ENCODE measurements at places on chromosomes 7 and 10. TPM values are rescaled to one million over a fixed set of nuclear protein-coding genes. Genes with fewer than 3 reads are reported as not detected.

The CNNM1 gene
- total RNA-seq: 1.0 TPM

The RAPGEF5 gene
- total RNA-seq: 15.4 TPM

The ANKRD7 gene
- total RNA-seq: 2.0 TPM

The LAMTOR4 gene
- 110 TPM for total RNA-seq

The TRIM74 gene
- total RNA-seq: 0.76 TPM

The LBX1 gene
- total RNA-seq: not detected

The PAX4 gene
- not detected for total RNA-seq

The GRM3 gene
- total RNA-seq: not detected

The AZGP1 gene
- 2.7 TPM for total RNA-seq

The CLCN1 gene
- not detected for total RNA-seq

The EBLN1 gene
- total RNA-seq: not detected

The CYP2C8 gene
- 0.23 TPM for total RNA-seq
